GDM1 (cell line): ENCODE measurements at places on chromosomes 7 and 10.

DNA sequence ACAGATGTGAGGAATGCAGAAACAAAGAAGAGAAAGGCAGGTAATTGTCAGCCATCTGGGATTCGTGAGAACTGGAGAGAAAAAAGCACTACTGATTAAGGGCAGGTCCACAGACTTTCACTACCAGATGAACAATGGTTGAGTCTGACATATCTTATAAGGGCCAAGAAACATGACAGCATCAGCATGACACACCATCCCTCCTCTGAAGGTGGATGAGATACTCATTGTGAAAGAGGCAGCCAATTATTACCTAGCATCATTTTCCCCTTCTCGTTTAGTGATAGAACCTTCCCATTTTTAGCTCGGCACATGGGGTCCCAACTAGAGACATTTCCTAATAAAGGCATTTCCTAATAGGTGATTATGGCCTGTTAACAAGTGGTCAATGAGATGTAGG lies 19.2 kb upstream of the MET start:
- DNase-seq: no peak

DNA sequence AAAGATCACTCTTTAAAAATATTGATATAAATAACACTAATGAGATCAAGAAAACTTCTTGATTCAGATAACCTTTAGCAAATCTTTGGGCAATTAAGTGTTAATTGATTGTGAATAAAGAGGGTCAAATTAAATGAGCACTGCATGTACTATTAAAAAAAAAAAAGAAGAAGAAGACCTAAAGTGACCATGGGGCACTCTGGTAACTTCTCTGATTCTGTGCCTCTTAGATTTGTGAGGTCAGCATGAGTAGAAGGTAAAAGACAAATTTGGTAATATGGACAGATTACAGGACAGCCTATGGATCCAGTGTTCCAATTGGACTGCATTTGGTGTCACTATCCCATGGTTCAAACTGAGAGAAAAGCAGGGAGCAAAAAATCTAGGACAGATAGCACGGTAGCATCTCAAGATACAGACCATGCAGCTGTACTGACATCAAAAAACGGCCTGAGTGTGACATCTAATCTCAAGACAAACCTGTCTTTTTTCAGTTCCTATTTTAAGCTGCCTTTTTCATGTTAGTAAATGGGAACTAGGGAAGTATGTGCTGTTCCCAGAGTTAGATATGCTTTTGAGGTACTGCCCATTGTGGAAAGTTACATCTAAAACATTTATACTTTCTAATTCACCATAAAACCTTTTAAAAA lies 128.0 kb downstream of the KCND2 start:
- no peak for DNase-seq

DNA sequence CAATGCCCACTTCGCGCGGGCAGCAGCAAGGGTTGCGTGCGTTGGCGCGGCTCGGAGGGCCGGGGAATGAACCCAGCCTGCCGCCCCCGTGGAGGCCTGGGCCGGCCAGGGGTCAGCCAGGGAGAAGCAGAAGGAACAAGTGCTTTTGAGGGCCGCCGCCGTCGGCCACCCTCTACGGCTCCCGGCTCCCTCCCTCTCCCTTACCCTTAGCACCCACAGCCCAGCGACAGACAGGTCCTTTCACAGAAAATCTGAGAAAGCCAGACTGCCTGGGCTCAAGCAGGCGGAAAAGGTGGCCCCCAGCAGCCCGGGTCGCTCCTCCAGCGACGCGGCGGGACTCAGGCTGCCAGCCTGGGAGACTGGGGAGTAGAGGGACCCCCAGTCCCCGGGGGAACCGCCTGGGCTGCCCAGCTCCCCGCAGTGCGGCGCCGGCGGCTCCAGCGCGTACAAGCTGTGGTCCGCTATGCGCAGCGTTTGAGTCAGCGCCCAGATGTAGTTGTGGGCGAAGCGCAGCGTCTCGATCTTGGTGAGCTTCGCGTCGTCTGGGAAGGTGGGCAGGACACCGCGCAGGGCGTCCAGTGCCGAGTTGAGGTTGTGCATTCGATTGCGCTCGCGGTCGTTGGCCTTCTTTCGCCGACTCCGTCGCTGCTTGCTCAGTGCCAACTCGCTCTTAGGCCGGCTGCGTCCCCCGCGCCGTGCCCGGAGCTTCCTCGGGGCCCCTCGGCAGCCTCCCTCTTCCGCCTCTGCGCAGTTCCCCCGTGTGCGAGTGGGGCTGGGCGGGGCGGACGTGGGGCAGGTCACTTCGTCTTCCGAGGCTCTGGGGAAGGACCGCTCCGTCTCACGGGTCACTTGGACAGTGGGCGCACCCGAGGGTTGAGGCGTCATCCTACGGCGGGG lies 815 bp downstream of the NEUROG3 start:
- DNase-seq: no peak

- DNase-seq: no peak
Measured at GRCh38 chr10:91366704-91367103, 43.4 kb upstream of the HECTD2 start.

DNA sequence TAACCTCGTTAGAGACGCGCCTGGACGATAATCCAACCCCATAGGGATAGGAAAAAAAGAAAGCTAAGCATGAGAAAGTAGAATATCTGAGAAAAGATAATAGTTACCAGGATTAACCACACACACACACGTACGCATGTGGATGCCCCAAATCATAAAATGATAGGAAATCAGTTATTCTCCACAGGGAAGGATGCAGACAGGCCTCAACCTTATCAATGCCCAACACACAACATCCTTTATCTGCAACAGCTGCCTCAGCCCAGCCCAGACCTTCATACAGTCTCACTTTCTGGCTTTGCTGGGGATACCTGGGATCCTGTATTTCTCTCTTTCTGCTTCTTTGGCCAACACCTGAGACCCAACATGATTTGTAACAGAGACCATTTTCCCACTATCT lies 123.0 kb downstream of the NOC3L start:
- no peak for DNase-seq

GRCh38 chr7:52463341-52463740 lies 572.1 kb upstream of the POM121L12 start:
- no peak for DNase-seq

GRCh38 chr10:110324201-110324804 lies 19.6 kb upstream of the SMNDC1 start:
- DNase-seq: no peak

DNA sequence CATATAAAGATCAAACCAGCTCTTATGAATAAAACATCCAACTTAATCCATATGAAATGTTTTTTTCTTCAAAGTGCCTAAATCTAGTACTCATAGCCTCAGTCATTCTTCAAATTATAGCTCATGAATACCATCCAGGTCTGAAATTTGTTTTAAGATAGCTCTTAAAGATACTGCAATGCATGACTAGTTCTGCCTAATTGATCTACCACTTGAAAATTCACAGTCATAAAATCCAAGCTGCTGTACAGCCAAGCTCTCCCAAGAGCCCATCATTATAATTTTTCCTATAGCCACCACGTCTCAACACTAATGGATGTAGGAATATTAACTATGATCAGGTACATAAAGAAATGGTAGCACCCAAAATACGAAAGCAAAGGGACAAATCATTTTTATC lies 87.9 kb upstream of the RNF148 start:
- DNase-seq: no peak

DNA sequence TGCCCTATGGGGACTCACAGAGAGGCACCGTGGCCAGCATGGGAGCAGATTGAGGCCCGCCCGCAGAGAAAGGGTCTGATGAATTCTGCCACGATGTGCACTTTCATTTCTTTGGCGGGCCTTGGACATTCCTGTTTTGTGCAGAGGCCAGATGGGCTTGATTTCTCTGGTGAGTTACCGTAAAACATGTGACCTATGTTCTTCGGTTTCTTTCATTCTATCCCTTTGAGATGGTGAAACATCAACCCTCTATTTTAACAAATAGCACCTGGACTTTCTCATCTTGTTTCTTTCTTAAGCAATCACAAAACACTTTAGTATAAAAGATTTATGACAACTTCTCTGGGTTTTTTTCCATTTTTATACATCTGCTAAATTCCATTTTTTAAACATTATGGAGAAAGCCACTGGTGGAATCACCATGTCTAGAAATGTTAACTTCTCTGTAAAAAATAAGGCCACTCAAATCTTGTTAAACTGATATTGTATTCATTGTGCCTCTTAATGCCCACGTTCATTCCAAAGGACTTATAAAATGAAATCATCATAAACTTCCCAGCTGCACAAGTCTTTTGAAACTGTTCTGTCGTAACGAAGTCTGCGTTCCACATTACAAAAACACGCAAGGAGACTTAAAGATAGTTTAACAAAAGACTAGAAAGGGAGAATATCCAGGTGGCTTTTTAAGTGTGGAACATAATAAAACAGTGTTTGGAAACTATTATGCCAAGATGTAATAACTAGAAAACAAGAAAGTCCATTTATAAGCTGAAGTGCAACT lies 21.4 kb upstream of the ODAD2 start:
- no peak for DNase-seq

DNA sequence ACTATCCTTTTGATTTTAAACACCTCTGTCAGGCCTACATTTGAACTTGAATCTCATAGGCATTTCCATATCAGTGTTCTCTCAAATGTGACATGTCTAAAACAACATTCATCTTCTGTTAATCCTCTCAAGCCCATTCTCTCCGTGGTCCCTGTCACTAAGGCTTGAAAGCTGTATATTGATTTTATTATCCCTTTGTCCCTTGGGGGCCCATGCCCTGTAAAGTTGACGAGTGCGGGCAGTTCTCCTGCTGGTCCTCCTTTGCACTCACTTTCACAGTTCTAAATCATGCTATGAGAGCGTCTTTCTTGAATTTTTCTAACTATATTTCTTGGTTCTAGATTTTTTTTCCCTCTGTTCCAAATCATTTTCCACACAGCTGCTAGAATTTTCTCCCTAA lies 27.3 kb downstream of the GALNT11 start:
- DNase-seq: no peak

GRCh38 chr7:6556196-6556595 lies 4.9 kb upstream of the GRID2IP start:
- no peak for DNase-seq

DNA sequence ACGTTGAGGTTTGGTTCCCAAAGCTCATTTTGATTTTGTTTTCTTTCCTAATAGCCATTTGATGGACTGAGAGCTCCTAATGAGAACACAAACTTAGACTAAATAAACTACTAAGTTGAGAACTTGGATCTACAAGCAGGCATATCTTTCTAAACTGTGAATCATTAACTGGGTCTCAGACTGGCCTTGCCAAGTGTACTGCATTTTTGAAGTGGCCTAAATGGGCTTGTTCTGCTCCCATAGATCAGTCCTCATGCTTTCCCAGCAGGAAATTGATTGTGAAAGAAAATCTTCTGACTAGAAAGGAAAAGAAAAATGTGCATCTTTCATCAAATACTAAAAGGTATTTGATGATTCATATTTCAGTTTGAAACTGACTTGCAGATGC lies 46.7 kb upstream of the RBM33 start:
- no peak for DNase-seq

DNA sequence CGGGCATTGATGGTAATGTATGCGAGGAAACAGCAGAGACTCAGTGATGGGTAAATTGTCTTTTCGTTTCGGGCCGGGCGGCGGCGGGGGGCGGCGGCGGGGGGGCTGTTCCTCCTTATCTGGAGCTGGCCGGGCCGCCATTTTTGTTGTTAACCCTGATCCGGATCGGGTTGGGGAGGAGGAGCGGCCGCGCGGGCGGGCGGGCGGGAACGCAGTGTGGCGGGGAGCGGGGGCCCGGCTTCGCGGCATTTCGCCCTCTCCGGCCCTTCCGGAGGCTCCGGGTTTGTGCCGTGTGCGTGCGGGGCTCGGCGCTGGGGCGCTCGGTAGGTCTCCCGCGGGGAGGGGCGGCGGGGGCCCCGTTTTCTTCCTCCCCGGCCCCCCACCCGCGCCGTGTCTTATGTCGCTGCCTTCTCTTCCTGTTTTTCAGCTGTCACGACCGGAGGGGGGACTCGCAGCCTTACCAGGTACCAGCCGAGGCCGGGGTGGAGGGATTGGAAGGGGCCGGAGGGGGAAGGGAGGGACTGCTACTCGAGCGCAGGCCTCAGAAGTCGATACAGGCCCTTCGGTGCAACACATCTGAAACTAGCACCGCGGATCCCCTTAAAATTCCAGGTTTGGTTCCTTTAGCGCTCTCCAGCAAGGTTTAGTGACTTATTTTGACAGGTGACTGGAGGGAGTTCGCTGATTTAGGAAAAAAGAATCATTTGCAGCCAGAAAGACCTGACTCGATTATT lies 820 bp downstream of the WAC start:
- peak; percentile 2 for DNase-seq

- no peak for DNase-seq
Measured at GRCh38 chr7:30764030-30764975, 6.9 kb upstream of the MINDY4 start.

DNA sequence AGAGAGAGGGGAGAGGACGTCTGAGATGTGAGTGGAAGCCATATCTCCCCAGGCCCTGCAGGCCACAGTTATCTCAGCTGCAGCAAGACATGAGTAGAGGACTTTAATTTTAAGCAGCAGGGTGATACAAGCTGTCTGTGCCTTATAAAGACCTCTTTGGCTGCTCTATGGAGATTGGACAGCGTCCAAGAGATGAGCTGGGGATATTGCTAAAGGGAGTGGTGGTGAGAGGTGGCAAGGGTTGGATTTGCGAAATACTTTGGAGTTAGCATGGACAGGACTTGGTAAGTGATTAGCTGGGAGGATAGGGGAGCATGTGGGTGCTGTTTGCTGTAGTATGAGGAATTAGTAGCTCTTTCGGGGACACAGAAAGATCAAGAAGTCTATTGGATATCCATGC lies 191.8 kb downstream of the CACNB2 start:
- DNase-seq: no peak

GRCh38 chr7:40437936-40438634 lies 303.3 kb downstream of the SUGCT start:
- no peak for DNase-seq

DNA sequence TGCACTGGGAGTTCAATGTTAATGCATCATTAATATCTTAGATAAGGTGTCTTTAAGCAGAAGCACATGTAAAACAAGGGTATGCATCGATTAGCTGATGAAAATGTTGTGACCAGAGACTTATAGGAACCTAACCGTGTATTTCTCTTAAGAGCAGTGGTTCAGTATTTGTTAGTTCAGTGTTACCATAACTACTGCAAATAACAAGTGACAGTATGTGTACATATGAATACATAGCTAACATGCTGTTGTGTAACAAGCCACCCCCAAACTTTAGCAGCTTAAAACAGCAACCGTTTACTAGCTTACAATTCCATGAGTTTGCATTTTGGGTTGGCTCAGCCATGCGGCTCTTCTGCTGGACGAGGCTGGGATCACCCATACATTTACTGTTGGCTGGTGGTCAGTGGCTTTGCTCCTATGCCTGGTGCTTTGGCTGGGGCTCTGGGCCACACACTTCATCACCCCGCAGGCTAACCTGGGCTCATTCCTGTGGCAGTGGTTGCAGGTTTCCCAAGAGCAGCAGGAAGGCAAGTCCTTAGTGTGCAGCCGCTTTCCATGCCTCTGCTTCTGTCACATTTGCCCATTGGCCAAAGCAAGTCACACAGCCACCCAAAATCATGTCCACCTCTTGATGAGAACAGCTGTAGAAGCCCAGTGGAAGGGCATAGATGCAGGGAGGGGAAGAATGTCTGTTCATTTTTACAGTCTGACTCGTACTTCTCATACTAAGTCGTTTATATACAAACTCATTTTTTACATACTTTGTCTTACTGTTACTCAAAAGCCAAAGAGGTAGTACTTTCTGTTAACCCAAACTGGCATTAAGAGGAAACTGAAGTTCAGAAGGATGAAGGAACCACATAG lies 103.3 kb upstream of the GATA3 start:
- no peak for DNase-seq
